ENCODE measurements at places on chromosomes 5 and 9. TPM values are rescaled to one million over a fixed set of nuclear protein-coding genes. Genes with fewer than 3 reads are reported as not detected.

DNA sequence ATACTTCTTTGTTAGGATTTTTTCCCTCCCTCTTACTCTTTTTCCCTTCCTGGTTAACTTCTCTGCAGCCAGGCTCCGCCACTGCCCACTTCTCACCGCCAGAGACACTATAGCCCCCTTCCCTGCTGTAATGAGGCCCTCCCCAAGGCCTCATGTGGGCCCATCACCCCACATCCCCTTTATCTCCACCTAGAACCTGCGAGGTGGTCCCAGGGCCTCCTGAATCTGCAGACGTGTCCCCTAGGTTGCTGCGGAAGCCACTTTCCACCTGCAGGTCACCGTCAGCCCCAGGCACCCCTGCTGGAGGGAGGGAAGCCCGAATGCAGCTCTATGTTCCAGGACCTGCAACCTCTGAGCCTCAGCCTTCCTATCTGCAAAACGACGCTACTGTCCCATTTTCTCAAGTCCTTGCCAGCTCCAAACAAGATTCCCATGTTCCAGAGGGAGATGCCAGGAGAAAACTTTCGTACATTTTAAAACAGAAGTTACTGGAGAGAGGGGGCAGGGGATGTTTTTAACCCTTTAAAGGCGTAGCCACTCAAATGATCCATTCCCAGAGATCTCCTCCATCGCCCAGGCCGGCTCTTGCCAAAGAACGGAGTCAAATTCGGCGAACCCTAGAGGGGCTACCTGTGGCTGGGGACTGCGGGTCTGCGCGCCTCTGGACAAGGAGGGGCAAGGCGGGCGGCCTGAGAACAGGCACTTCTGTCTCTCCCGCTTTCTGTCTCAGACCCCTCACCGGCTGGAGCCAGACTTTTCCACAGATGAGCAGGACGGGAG lies 929 bp downstream of the SH3PXD2B start:
- DNase-seq: peak; percentile 54

- DNase-seq: peak; percentile 89
Measured at GRCh38 chr9:98971168-98971914, 27.6 kb downstream of the COL15A1 start.

DNA sequence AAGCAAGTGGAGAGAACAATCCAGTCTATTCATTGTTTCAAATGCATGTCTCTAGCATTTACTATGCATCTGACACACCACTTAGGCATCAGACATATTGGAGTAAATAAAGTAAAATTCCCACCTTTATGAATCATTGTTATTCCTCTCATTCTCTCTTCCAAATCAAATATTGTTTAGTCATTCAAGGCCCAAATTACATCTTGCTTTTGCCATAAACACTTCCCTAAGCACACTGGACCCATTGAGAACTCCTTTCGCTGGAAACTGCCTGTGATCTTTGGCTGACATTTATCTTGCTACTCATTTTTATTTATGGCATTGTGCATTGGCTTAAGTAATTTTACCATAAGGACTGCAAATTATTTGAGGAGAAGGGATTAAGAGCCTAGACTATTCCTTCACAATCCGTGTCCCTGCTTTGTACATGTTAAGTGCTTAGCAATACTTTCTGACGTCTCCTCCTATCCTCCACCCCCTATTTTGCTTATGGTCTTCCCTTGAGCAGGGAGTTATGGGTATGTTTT lies 7.4 kb downstream of the C5orf46 start:
- DNase-seq: peak; percentile 87

- no peak for DNase-seq
Measured at GRCh38 chr9:108615152-108615551, 240.6 kb downstream of the ACTL7B start.

DNA sequence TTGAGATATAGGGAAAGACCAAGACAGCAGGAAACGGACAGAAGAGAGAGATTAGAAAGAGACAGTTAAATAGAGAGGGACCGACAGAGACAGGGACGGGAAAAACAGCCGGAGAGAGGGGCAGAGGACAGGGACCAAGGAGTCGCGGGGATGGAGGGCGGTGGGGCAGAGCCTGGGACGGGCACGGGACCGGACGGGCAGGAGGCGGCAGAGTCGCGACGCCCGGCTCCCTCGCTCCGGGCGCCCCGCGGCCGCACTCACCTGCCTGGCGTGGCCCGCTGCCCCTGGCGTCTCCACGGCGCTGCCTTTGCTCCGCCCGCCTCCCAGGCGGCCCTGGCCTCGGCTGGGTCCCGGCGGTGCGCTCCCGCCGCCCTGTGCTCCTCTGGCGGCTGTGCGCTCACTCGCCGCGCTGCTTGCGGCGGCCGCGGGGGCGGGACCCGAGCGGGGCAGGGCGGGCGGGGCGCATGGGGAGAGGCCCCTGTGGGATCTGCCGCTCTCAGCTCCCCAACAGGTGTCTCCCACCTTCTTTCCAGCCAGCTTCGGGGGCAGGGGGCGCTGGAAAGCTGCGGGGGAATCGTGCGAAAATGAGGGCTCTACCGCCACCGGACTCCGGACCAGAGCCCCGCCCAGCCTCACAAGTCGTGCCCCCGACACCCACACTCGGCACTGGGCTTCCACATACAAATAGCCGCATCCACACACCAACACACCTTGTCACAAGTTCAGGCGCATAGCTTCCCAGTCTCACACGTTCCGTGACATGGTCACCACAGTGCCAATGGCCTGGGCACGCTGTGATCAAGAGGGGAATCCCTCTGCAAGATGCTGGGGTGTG lies at the start of gene ARID3C:
ARID3C (minus strand) TSS at position 411 of the 835 bp plus-strand sequence. CDS start 1,052 bp downstream, outside the sequence.
- peak; percentile 43 for DNase-seq

- no peak for DNase-seq
Measured at GRCh38 chr5:55415071-55415470, 107.3 kb downstream of the MTREX start.

- DNase-seq: no peak
Measured at GRCh38 chr9:9299134-9299533, 1313.7 kb downstream of the PTPRD start.

DNA sequence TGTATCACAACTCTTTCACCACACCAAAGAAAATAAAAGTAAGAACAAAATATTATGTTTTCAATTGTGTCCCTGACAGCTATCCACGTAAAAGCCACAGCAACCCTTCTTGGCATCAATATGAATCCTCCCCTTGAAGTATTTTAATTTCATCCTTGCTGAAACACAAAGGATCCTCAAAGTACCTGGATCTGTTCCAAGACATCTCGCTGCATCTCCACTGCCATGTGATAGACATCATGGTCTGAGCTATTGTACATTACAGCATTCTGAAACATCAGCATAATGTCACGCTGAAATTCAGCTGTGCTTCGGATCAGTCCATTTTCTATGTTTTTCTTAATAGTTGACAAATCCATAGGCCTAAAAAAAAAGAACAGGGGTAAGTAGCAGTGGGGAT lies 17.7 kb downstream of the BRD8 start:
- no peak for DNase-seq

DNA sequence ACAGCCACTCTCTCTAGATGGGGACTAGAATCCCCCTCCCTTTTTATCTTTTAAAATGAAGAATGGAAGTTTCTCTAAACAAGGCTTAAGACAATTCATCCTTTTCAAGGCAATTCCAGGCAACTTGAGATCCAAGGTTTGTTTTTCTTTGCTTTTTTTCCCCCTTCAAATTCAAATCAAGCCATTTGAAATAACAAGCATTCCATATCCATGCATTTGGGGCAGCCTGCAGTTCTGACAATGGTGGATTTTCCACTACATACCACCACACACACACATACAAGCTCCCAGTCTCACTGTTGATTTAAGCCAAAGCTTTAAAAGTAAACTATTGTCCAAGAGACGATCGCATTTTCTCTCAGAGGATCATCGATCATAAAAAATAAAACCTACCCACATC lies 424 bp downstream of the INSYN2B start:
- DNase-seq: no peak

- peak; percentile 24 for DNase-seq
Measured at GRCh38 chr5:141172381-141173204, at the start of gene PCDHB7. PCDHB7 (plus strand) TSS chr5:141172644; CDS start chr5:141172836, 192 bp downstream.

- peak; percentile 89 for DNase-seq
Measured at GRCh38 chr5:95901676-95902627, 59.7 kb downstream of the ELL2 start.

DNA sequence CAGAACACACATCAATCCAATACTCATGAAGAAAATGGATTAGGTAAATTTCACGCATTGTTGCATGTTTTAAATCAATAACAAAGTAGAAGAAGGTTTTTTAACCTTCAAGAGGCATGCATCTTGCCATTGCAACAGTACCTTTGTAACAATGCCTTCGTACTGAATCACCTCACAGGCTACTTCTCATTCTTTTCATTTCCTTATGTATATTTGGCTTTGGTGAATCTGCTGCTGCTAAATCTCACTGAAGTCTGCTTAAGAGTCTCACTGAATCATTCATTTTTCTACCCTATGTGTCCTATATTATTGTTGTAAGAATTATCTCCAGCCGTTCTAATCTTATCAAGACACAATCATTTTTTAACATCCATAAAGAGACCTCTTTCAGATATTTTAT lies 152.5 kb downstream of the CDH10 start:
- DNase-seq: no peak

- no peak for DNase-seq
Measured at GRCh38 chr5:149326611-149327010, 18.7 kb upstream of the GRPEL2 start.

DNA sequence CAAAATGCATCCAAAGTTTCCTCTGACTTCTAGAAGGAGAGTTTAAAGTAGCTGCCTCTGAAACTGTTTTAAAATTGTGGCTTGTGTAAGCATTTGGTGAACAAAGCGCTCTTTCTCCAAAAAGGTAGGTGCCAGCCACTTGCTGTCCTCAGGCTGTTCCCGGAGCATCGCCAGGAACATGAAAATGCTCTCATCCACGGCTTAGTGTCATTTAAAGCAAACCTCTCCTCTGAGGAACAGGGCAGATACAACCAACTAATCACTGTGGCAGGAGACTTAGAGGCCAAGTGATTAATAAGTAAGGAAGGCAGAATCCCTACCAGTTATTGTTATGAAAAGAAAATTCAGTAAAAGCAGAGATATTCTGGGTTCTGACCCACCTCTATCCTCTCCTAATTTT lies 165.6 kb downstream of the DCP2 start:
- DNase-seq: peak; percentile 47

- DNase-seq: no peak
Measured at GRCh38 chr9:81193362-81194339, 495.7 kb downstream of the TLE1 start.

DNA sequence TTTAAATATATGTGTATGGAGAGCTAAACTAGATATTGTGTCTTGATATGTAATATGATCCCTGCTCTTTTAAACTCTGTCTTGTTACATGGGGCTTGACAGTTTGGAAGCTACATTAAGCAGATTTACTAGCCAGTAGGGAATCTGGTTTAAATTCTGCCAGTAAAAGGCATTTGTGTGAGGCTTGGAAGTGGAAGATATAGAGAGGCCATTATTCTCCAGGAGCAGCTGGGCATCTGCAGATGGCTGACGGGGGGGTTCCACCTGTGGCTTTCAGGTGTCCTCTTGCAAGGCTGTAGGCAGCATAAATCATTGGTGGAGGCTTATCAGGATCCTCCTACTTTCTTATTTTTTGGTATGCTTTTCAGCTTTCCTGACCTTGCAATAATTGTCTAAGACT lies 179.1 kb upstream of the FBXL7 start:
- no peak for DNase-seq

DNA sequence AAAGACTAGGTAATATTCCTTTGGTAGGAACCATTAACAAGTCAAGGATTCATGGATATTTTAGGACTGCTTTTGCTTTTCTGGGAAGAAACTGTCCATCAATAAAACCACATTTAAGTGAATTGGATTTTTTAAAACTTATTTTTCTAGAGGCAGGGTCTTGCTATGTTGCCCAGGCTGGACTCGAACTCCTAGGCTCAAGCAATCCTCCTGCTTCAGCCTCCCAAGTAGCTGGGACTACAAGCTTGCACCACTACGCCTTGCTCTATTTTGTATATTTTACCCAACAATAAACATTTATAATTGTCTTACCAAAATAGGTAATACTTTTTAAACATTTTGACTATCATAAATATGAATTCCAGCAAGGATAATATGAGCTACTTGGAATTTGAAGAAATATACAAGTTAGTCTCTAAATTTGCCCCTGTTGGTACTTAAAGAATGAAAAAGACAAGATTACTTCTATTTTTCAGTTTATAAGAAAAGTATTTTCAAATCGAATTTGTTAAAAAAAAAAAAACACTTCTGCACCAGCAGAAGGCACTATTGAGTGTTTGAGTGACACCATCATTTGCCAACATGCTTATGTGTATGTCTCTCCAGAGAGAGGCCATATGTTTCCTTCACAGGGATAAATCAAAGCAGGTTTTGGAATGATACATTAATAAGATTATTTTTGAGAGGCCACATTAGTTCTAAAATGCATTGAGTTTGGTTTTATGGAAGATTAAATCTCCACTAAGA lies 60.0 kb upstream of the CARTPT start:
- no peak for DNase-seq

- no peak for DNase-seq
Measured at GRCh38 chr5:65704621-65705239, 17.2 kb downstream of the SGTB start.

DNA sequence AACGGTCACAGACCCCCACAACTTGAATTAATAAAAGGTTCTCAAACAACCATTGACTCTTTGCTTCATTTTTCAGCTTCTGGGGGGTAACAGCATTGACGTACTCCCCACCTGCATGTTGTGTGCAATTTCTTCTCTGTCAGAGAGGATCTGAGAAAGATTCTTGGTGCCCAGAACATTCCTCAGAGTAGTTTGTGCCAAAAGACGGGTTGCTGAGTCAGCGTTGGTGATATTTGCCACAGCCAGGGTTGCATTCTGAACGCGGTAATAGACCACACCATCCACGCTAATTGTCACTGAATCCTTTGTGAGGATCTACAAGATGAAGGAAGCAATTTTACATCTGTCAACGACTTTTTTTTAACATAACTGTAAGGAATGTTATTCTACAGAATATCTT lies 21.0 kb downstream of the STOM start:
- no peak for DNase-seq

DNA sequence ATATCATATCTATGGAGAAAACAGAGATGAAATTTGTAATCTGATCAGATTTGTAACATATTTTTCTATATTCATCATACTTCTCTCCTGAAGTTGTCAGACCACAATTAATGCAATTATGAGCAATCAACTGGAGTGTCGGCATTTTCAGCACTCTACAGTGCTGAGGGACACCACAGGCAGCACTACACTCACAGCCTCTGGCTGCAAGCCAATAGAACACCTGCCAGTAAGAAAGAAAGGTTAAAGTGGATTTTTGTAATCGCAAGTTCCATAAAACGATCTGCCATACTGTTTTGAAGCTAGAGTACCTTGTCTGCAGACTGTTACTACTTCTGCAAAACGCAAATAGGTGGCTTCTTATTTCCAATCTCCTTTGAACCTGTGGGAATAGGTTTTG lies 147.6 kb downstream of the ADAMTS6 start:
- DNase-seq: peak; percentile 56

Gene GCNT4
- total RNA-seq: 3.6 TPM

Gene TMEM215
- total RNA-seq: not detected

Gene TTC16
- under 0.01 TPM for total RNA-seq

Gene FAM153A
- total RNA-seq: not detected

Gene TYRP1
- not detected for total RNA-seq

Gene SOHLH1
- not detected for total RNA-seq

Gene KIF4B
- total RNA-seq: not detected

Gene IFNA21
- not detected for total RNA-seq

Gene GCNT1
- 39.8 TPM for total RNA-seq

Gene CSF1R
- 1.3 TPM for total RNA-seq

Gene CDKN2B
- total RNA-seq: 50.0 TPM

Gene ZCCHC10
- total RNA-seq: 12.3 TPM

Gene LECT2
- total RNA-seq: not detected

Gene SPEF2
- total RNA-seq: 3.5 TPM

Gene IFNB1
- total RNA-seq: not detected

Gene NMUR2
- total RNA-seq: not detected

Gene GABRA1
- total RNA-seq: not detected

Data from mammary epithelial cell (primary cell).